ENCODE measurements at places on chromosomes 5 and 9. TPM values are rescaled to one million over a fixed set of nuclear protein-coding genes. Genes with fewer than 3 reads are reported as not detected.

TNFSF15 gene
- polyA plus RNA-seq = 3.1 TPM

AK8 gene
- 0.63 TPM for polyA plus RNA-seq

PCDHB3 gene
- polyA plus RNA-seq = 0.03 TPM

TMEM8B gene
- 1.7 TPM for polyA plus RNA-seq

ADAMTSL1 gene
- 0.04 TPM for polyA plus RNA-seq
